Fibroblast of the aortic adventitia (primary cell): ENCODE measurements at places on chromosomes 1 and 21. TPM values are rescaled to one million over a fixed set of nuclear protein-coding genes. Genes with fewer than 3 reads are reported as not detected.

Gene PRKACB
- total RNA-seq: 18.3 and 30.3 TPM in 2 replicates

Gene IFNAR1
- 24.0 and 39.3 TPM in 2 replicates for total RNA-seq

Gene SPATA1
- total RNA-seq: 0.41 and 3.0 TPM in 2 replicates

Gene BGLAP
- 0.18 TPM in 1 of 2 replicates, not detected in the other for total RNA-seq

Gene MCOLN3
- 0.90 and 2.3 TPM in 2 replicates for total RNA-seq

Gene FOXO6
- total RNA-seq: not detected in 2 replicates

Gene TMEM54
- total RNA-seq: 33.1 and 38.4 TPM in 2 replicates

Gene UMODL1
- not detected in 2 replicates for total RNA-seq

Gene FCRL5
- total RNA-seq: not detected in 2 replicates

Gene FCRL1
- not detected in 2 replicates for total RNA-seq

Gene PLEKHA6
- total RNA-seq: 3.6 and 5.1 TPM in 2 replicates

Gene OPRD1
- total RNA-seq: not detected in 2 replicates

Gene PCSK9
- total RNA-seq: 1.1 and 2.5 TPM in 2 replicates

Gene FAM167B
- 1.4 and 2.1 TPM in 2 replicates for total RNA-seq

Gene LEPR
- total RNA-seq: 6.3 and 6.9 TPM in 2 replicates

Gene CYP4X1
- 2.1 and 3.3 TPM in 2 replicates for total RNA-seq

Gene SPRR1B
- total RNA-seq: not detected in 2 replicates

Gene KAZN
- 3.9 and 23.6 TPM in 2 replicates for total RNA-seq

Gene MYOM3
- under 0.01 TPM in 1 of 2 replicates, not detected in the other for total RNA-seq

Gene GLRX2
- 4.3 and 25.7 TPM in 2 replicates for total RNA-seq
